ENCODE measurements at places on chromosomes 6 and 20.
A peak's percentile ranks its signal among the peaks of the same experiment; 100 is the strongest.

DNA sequence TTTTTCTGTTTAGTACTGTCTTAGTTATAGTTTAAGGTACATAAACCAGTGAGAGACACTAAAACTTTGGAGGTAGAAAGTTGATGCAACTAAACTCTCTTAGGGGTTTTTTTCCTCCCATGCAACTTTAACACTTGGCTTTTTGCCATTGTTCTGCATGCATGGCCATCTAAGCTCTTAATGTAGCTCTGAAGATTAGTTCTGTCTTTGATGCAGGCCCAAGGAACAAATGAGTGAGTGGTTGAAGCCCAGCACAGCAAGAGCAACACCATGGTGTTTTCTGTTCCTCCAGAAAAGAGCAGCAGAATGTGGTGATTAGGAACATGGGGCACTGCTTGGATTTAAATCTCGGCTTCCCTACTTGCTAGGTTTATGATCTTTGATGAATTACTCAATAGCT, 89.3 kb downstream of the L3MBTL3 start:
- DNase-seq, result peak; percentile 3

DNA sequence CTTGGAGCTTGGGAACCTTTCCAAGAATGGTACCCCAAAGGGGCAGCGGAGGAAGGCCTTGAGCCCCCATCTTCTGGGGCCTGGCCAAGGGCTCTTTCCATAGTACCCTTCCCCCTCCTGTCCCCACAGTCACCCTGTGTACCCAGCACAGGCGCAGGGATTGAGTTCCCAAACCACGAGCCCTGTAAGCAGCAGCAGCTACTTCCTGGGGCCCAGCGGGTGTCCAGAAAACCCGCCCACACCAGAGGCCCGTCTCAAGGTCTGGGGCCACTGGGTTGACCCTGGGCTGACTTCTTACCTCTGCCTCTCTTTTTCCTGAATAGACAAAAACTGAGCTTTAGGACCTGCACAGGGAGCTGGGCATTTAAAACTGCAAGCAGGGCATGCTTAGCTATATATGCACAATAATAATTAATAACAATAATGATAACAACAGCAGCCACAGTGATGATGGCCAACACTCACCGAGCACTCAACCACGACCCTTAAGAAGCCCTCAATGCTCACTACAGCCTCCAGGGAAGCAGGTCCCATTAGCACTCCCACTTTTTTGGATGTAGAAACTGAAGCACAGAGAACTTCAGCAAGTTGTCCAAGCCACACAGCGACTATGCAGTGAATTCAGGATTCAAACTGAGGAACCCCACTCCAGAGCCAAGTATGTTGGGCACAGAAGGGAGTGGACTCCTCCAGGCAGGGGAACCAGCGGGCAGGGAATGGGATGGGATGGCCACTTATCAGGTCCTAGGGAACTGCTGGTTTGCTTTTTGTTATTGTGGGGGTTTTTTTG, 14.5 kb downstream of the NOL4L start:
- peak; percentile 72 for DNase-seq

- peak; percentile 94 for DNase-seq
These were observed 540.7 kb upstream of the BTBD3 start for GRCh38 chr20:11376998-11377397.

DNA sequence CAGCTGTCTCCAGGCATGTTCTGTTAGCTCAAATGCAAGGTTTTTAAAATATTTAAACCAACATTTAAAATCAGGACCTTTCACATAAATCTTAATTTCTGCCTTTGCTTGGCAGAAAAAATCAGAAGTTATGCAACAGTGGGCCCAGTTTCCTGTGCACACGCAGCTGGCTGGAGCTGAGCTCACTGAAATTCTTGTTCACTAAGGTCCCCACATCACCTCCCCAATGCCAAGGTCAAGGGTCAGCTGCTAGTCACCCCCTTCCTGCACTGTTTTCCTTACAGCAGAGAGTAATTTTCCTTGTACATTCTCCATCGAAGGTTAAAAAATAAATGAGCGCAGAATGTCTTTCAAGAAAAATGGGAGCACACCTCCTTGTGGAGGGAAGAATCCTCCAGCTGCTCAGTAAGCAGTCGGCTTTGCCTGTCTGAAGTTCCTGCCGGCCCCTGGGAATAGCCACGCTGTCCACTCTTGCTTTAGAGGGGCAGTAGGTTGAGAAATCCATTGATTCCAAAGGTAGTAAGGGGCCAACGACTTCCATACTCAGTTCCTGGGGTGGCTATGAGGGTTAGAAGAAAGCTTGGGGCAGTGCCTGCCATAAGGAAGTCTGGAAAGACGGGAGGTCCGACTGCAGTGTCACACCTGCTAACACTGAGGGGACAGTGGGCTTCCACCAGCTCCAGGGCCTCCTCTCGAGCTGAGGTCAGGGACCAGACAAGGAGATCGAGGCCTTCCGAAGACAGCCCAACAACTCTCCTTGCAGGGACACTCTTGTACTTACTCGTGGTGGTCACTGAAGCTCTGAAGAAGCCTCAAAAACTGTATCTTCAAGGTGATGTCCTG, 56.8 kb downstream of the MYH7B start:
- no peak for DNase-seq

- DNase-seq, result no peak
These were observed 65.5 kb upstream of the GCM1 start for GRCh38 chr6:53214172-53214571.

Measured in astrocyte of the spinal cord (primary cell).